T-helper 1 cell (primary cell): ENCODE measurements at places on chromosomes 2 and 18.

DNA sequence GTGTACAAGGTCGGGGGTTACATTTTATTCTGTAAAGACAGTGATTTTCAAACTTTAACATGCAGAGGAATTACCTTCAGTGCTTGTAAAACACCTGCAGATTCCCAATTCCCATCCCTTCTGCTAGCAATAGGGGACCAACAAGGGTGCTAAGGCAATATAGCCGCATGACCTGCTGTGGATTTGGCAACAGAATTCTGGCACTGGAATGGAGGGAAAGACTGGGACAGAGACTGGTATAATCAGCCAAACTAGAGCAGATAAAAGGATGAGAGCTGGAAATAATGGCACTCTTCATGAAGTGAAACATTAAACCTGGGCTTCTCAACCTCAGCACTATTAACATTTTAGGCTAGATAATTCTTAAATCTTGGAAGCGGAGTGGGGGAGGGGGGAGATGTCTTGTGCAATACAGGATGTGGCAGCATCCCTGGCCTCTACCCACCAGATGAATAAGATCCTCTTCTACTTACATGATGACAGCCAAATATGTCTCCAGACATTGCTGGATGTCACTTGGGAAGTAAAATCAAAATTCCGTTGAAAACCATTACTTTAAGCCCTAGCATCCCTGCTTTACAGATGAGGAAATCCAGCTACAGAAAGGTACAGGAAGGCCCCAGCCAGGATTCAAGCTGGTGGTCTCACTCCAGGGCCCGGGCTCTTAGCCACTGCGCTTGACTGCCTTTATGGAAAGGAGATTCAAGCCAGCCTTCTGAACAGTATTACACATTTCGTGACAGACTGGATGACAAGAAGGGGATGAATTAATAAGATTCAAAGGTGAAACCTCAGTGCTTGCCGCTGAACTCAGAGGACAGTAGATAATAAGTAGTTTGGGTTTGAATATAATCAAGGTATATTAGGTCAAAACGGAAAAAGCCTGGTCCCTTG lies 1.7 kb downstream of the EVA1A start:
- DNase-seq, result no peak

GRCh38 chr2:159090514-159091201 lies 122.2 kb downstream of the TANC1 start:
- no peak for DNase-seq

DNA sequence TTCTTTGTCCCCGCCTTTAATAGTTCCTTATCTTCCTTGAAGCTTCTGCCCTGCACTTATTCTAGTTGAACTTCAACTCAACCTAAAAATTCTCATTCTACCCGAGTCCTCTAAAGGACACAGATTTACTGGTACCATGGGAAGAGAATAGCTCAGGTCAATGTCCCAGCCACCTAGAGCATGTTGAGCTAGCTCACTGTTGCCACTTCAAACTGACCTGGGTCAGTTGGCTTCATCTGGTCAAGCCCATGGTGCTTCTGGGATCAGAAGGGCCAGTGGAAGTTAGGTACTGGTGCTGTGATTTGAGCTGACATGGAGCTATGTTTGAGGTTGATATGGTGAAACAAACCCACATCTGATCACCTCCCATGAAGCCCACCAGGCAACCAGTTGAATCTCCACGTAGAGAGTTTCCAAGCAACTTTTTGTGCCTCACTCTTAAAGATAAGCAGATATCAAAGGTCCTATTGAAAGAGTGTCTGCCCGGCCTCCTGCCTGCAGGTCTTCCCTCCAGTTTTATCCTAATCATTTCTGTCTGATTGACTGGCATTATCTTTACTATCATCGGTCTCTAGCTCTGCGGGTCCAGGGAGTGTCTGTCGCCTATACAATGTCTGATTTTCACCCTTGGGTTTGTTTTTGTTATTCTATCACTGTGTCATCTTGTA lies 17.2 kb downstream of the GREB1 start:
- no peak for DNase-seq

- no peak for DNase-seq
These were observed 2030.8 kb downstream of the SUCLG1 start for GRCh38 chr2:82428251-82428650.

DNA sequence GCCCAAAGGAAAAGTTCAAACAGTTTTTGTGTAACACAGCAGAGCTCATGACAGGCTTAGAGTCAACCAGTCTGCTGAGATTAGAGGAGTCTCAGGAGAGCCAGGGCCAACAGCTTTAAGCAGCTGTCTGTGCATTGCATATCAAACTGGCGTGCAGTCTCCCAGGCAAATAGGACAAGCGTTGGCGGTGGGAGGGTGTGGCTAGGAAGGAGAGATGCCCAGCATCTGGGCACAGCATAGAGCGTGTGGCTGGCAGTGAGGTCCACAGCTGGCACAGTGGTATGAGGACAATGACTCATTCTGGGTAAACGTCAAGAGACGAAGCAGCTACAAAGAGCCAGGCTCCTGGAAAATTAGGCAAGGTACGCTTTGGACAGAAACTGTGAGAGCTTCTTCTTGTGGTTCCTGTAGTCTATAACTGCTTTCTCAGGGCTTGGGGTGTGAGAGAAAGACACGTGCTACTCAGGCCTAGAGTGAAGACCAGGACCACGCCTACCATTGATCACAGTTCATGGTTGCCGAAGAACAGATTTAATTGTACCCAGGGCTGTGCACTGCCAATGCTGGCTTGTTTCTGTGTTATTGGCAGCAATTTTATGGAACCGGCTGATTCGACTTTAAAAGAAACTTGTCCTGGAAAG lies 14.8 kb downstream of the ZAP70 start:
- no peak for DNase-seq

GRCh38 chr2:60679036-60679780 lies 76.9 kb upstream of the PAPOLG start:
- DNase-seq, result no peak

GRCh38 chr2:142989273-142990204 lies 112.1 kb downstream of the KYNU start:
- DNase-seq, result peak; percentile 5

- DNase-seq, result no peak
These were observed 36.2 kb downstream of the CAPN13 start for GRCh38 chr2:30770816-30771576.

- DNase-seq, result no peak
These were observed 18.6 kb upstream of the TXNDC2 start for GRCh38 chr18:9867071-9867594.

GRCh38 chr2:60268661-60269060 lies 284.8 kb downstream of the BCL11A start:
- no peak for DNase-seq

DNA sequence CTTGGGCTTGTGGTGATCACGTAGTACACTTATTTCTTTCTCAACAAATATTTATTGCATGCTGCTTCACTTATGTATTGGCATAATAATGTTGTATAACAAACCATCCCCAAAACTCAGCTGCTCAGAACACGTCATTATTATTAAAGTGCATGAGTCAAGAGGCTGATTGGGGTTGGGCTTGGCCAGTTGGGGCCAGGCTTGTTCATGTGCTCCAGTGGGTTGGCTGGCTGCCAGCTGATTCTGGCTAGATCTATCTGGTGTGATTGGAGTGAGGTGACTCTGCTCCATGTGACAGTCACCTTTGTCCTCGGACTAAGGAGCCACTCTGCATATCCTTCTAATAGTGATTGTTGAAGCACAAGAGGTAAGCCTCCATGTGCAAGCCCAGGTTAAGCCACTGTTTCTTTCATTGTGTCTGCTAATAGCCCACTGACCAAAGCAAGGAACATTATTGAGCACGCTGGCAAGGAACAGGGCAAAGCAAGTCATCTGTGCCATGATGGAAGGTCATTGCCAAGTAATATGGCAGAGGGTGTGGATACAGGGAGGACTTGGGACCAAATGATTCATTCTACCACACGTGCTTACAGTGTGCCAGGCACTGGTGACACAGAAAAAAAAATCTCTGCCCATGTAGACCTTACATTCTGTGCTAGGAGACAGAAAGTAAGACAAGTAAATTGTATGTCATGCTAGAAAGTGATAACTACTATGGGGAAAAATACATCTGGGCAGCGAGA lies 63.3 kb upstream of the TMEM182 start:
- DNase-seq, result no peak

DNA sequence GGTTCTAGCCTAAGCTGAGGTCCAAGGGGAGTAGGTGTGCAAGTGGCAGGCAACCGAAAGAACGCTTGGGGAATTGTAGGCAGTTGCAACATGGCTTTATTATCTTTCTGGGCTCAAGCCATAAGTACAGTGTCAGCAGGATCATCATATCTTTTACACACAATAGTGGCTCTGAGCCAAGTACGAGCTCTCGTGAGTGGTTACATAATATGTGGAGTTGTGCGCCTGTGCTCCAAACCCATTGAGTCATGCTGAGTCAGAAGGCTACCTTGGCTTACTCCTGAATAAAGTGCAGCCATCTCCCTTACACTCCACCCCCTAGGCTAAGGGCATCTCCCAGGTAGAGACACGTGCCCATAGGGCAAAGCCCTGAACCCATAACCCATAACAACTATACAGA lies 233.9 kb downstream of the SATB2 start:
- DNase-seq, result no peak
